ENCODE measurements at places on chromosomes 6 and 20. TPM values are rescaled to one million over a fixed set of nuclear protein-coding genes. Genes with fewer than 3 reads are reported as not detected.
A peak's percentile ranks its signal among the peaks of the same experiment; 100 is the strongest.

DNA sequence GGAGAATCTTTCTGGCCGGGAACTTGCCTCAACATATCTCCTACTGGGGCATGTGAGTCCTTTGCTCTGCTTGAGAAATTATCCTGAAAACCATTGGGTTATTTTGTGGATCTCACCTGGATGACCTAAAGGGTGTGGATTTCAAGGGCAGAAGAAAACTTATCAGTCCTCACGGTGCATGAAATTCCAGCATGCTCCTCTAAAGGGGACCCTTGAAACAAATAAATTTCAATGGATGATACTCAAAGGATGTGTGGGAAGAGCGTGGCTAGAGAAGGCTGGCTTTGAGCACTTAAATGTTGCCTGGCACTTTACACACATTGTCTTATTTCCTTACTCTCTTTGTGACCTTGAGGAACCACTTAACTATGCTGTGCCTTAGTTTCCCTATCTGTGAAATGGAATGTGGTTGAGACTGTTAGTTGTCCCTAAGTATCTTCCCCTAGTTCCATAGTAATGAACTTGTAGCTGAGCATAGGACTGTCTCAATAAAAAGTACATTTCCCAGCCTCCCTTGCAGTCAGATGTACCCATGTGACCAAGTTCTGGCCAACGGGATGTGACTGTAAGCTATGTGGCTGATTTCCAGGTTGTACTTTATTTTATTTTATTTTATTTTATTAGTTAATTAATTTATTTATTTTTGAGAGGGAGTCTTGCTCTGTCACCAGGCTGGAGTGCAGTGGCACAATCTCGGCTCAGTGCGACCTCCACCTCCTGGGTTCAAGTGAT, 81.9 kb upstream of the PTPN1 start:
- no peaks in the 10 kb centered on the region for H3K27me3 ChIP-seq
- H3K27ac ChIP-seq = no peak overlapping the region
- peaks cover 8% of the 10 kb centered on the region for H3K4me1 ChIP-seq

DNA sequence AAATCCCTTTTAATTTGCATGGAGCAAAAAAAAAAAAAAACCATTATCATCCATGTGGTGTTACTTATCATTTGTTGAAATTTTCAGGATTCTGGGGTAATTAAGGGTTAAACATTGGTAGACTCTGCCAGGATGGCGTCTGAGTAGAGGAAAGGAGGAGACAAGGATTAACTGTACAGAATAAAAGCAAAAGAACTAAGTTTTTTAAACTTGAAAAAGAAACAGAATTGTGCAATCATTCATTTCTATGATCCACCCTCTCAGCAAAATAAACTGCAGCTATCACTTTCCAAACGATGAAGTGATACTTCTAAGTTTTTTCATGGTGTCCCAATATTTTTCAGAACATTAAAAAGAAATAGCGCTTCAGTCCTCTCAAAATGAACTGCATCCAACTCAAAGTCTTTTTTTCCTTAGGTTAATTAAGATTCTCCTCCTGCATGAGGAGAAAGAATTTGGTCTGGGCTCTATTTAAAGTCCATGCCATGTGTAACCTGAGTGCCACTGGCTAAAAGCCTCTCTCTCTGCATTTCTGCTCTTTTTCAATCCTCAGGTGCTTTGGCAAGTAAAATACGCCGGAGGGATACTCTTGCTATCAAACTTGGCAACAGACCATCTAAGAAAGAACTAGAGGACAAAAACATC, 69.5 kb upstream of the LTV1 start:
- H3K36me3 ChIP-seq = no peaks in the 10 kb centered on the region
- no peaks in the 10 kb centered on the region for H3K27me3 ChIP-seq
- no peak for DNase-seq
- peak overlapping the region; percentile 45 for H3K27ac ChIP-seq

- DNase-seq = no peak
- no peaks in the 10 kb centered on the region for H3K36me3 ChIP-seq
- no peak overlapping the region for H3K27ac ChIP-seq
- H3K27me3 ChIP-seq = no peaks in the 10 kb centered on the region
Measured at GRCh38 chr6:129015721-129016120, 132.8 kb downstream of the LAMA2 start.

DNA sequence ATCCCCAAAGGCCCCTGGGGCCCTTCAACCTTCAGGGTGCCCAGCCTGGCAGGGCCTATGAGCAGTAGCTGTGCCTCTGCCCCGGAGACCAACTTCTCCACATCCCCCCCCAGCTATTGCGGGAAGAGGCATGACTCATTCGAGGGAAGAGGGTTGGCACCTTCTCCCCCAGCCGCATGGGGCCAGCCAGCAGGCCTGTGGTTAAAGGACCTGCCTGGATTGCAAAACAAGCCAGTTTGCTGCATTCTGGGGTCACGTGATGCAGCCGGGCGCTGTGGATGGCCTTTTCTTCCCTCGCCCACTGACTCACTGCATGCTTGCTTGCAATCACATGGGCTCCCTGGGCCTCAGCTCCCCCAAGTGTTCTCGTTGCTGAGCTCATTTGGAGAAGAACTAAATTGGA, 182.5 kb downstream of the MAFB start:
- H3K27ac ChIP-seq = no peak overlapping the region
- peak; percentile 78 for DNase-seq
- H3K36me3 ChIP-seq = no peaks in the 10 kb centered on the region
- no peak overlapping the region for H3K4me3 ChIP-seq

DNA sequence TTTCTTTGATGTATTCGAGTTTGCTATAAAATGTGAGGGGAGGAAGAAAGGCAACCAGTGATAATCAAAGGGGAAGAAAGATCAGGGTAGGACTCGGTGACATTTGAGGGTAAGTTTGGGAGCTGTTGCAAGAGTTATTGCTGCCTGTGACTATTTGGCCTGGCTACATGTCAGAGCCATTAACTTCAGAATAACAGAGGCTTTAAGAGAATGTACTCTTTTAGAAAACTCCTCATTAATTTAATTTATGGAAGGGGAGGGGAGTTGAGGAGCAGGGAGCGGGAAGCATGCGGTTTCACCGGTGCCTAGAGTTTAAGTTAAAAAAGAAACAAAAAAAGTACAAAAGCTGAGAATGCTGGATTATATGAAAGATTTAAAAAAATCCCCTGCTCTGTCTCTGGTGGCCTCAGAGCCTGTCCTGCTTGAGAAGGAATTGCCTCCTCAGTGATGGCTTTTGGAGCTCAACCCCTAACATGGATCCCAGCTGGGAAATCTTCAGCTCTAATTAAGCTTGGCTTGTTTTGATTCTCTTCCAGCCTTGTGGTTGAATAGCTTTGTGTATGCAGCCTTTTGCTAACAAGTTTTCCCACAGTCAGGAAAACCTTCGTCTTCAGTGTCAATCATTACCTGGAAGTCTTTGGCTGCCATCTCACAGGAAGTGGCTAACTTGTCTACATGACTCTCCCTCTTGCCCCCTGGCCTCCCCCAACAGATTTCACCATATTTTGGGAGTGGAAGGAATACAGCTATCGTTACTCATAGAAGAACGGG, 238.2 kb downstream of the SOX4 start:
- H3K36me3 ChIP-seq = no peaks in the 10 kb centered on the region
- no peak overlapping the region for H3K27ac ChIP-seq
- DNase-seq = no peak

DNA sequence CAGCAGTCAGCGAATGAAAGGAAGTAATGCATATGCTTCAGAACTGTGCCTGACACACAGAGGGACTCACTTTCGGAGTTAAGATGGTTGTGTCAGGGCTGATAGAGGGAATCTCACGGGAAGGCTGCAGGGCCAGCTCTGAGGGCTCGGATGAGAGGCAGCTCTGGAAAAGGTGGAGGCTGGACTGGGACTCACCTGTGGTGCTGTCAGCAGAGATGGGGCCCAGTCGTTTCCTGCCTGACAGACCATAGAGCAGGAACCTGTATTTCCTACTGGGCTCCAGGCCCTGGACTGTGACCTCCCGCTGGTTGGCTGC, 9.3 kb downstream of the CYP21A2 start:
- H3K27me3 ChIP-seq = no peaks in the 10 kb centered on the region
- H3K36me3 ChIP-seq = no peaks in the 10 kb centered on the region
- no peak overlapping the region for H3K4me3 ChIP-seq
- peaks cover 31% of the 10 kb centered on the region for H3K4me1 ChIP-seq

DNA sequence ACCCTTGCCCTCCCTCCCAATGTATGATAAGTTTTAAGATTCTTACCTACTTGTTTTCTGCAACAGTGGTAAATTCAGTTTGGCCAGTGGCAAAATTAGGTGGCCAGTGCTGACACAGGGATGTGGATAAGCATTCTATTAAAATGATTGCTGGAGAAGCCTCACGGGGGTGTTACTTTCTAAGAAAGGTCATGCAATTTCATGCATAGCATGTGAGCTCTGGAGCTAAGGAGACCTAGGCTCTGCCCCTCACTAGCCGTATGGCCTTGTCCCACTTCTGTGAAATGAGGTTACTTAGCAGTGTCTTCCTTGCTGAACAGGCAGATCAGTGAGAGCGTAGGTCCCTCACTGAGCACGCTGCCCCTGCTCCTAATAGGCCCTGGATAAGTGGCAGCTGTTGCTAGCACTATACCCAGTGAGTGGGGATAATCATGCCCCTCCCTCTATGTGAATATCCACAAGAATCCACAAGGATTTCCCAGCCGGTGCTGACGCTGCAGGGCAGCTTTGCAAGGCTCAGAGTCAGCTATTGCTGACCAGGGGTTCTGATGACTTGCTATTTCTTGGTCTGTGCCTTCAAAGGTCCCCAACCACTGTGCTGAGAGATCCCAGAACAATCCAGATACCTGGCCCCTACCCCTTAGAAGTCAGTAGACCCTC, 86.5 kb upstream of the MRPS10 start:
- no peak overlapping the region for H3K27ac ChIP-seq
- no peak for DNase-seq
- H3K4me3 ChIP-seq = no peak overlapping the region
- H3K36me3 ChIP-seq = no peaks in the 10 kb centered on the region

- no peaks in the 10 kb centered on the region for H3K27me3 ChIP-seq
- no peaks in the 10 kb centered on the region for H3K36me3 ChIP-seq
- no peak for DNase-seq
- H3K4me3 ChIP-seq = no peak overlapping the region
- H3K27ac ChIP-seq = no peak overlapping the region
- no peaks in the 10 kb centered on the region for H3K4me1 ChIP-seq
Measured at GRCh38 chr20:5045906-5046305, 44.6 kb upstream of the SLC23A2 start.

DNA sequence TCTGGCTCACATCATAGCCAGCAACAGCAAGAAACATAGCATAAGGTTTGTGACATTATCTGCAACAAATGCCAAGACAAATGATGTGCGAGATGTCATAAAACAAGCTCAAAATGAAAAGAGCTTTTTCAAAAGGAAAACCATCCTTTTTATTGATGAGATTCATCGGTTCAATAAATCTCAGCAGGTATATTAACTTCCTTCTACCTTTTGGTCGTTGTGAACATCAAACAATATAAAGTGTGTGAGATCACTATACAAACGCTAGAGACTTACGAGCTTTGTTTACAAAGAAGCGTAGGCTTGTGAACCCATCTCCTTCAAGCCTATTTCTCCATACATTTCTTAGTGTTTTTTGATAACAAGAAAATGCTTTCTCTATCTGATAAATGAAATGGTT, 3.5 kb downstream of the WRNIP1 start:
- no peaks in the 10 kb centered on the region for H3K27me3 ChIP-seq
- no peak overlapping the region for H3K27ac ChIP-seq
- H3K4me1 ChIP-seq = peaks cover 70% of the 10 kb centered on the region
- peak overlapping the region; percentile 69 for H3K4me3 ChIP-seq
- DNase-seq = no peak
- no peaks in the 10 kb centered on the region for H3K36me3 ChIP-seq

GRCh38 chr6:45483021-45483420, 105.3 kb upstream of the SUPT3H start:
- H3K36me3 ChIP-seq = no peaks in the 10 kb centered on the region
- H3K4me3 ChIP-seq = no peak overlapping the region
- no peak for DNase-seq
- peaks cover 3% of the 10 kb centered on the region for H3K4me1 ChIP-seq
- H3K27ac ChIP-seq = no peak overlapping the region
- no peaks in the 10 kb centered on the region for H3K27me3 ChIP-seq

- H3K36me3 ChIP-seq = no peaks in the 10 kb centered on the region
- no peak overlapping the region for H3K27ac ChIP-seq
- no peak overlapping the region for H3K4me3 ChIP-seq
- no peaks in the 10 kb centered on the region for H3K4me1 ChIP-seq
- DNase-seq = no peak
Measured at GRCh38 chr6:80940571-80940970, 811.9 kb downstream of the TENT5A start.

DNA sequence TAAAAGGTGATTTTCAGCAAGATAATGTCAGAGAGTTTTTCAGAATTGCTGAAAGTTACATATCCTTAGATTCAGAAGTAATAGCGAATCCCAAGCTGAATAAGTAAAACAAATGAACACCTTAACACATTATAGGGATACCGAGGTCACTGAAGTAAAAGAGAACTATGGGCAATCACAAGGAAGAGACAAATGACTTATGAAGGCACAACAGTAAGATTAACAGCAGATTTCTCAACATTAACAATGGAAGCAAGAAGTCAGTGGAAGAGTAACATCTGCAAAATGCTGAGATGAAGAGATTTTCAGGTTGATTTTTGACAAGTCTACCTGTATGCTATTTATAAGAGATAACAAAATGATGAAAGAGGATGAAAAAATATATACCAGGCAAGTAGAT, 86.1 kb upstream of the EZR start:
- H3K27me3 ChIP-seq = peaks cover 5% of the 10 kb centered on the region
- no peak for DNase-seq
- H3K27ac ChIP-seq = no peak overlapping the region
- H3K4me1 ChIP-seq = no peaks in the 10 kb centered on the region
- no peaks in the 10 kb centered on the region for H3K36me3 ChIP-seq
- H3K4me3 ChIP-seq = no peak overlapping the region

DNA sequence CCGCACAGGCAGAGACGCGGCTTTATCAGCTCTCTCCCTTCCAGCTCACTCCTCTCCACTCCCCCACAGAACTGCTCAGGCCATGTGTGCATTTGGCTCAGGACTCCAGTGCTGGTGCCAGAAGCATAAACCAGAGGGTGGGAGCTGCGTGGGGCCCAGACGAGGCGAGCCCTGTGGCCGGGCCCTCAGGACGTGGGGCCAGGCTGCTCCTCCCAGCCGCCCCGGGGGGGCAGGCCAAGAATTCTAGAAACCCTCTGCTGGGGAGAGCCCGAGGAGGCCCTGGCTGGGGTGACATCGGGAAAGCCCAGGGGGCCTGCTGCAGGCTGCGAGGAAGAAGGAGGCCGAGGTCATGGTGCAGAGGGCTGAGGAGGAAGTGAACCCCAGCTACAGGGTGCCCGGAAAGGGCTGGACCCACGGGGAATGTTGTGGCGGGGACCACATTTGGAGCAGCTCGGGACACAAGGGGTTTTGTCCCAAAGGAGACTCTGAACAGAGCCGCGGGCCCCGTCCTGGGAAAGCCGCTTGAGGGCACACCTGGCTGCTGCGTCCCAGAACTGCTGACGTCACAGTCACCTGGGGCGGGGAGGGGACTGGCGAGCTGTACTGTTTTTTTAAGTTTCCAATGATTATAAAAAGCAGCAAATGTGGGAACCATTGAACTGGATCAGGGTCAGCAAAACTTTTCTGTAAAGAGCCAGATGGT, 107.1 kb downstream of the BANF2 start:
- H3K27ac ChIP-seq = peak overlapping the region; percentile 84
- H3K4me1 ChIP-seq = peaks cover 43% of the 10 kb centered on the region
- H3K36me3 ChIP-seq = no peaks in the 10 kb centered on the region
- H3K4me3 ChIP-seq = peak overlapping the region; percentile 12
- peak; percentile 83 for DNase-seq

GRCh38 chr6:79416931-79417330, 120.3 kb downstream of the LCA5 start:
- no peak overlapping the region for H3K27ac ChIP-seq
- H3K4me1 ChIP-seq = peaks cover 6% of the 10 kb centered on the region
- no peaks in the 10 kb centered on the region for H3K27me3 ChIP-seq
- no peaks in the 10 kb centered on the region for H3K36me3 ChIP-seq

SLC17A2 gene
- not detected for total RNA-seq

SYS1 gene
- 21.7 TPM for total RNA-seq

ADGRB3 gene
- 0.60 TPM for total RNA-seq

FOXQ1 gene
- not detected for total RNA-seq

Data from heart right ventricle (tissue), 16 donors.